ENCODE measurements at places on chromosomes 13 and 19.

DNA sequence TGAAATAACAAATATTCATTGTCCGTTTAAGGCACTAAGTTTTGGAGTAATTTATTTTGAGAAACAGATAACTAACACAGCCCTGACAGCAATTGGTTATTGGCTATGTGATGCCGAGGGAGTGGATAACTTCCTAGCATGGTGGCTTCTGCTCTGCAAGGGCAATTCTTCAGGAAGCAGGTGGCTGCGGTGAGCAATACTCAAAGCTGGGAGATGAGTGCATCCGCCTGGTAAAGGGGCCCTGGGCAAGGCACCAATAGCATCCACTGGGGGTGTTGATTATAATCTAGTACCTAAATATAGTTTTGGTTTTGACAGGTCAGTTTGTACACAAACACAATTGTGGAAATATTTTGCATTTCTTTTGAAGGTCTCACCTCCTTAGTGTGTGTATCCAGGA, 41.0 kb downstream of the CCDC70 start:
- DNase-seq = no peak

- DNase-seq = no peak
Observed at GRCh38 chr13:32822771-32823170, 193.5 kb upstream of the KL start.

GRCh38 chr13:113364901-113365582, 1.1 kb upstream of the GRTP1 start:
- DNase-seq = peak; percentile 27

- no peak for DNase-seq
Observed at GRCh38 chr13:47858042-47859025, 142.7 kb downstream of the SUCLA2 start.

GRCh38 chr19:40718774-40719391, 2.0 kb downstream of the ITPKC start:
- no peak for DNase-seq

DNA sequence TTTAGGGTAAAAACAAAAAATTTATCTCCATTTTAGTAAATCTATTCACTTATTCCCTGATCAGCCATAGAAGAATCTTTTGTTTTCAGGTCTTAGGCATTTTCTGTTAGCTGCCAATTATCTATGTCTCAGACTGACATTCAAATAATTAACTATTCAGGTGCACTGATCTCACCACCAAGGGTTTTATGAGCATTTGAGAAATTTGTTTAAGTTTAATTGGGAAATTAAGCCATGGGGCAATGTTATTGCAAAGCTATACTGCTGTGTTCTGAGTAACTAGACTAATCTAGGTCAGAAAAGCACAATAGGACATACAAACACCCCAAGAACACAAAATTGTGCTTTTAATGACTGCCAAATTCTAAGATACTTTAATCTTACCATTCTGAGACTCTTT, 210.7 kb upstream of the EDNRB start:
- DNase-seq = no peak

GRCh38 chr19:3119693-3120380, 16.0 kb upstream of the GNA15 start:
- DNase-seq = peak; percentile 56

- DNase-seq = no peak
Observed at GRCh38 chr13:41974262-41974900, 13.5 kb upstream of the VWA8 start.

GRCh38 chr13:43444081-43444480, 342.7 kb downstream of the ENOX1 start:
- no peak for DNase-seq

GRCh38 chr19:15701757-15702533, 25.9 kb upstream of the OR10H2 start:
- DNase-seq = no peak

- DNase-seq = peak; percentile 83
Observed at GRCh38 chr19:35030257-35031071, at the start of gene SCN1B. TSS of gene SCN1B (plus strand) at chr19:35030470. CDS start at chr19:35030821, 351 bp downstream.

DNA sequence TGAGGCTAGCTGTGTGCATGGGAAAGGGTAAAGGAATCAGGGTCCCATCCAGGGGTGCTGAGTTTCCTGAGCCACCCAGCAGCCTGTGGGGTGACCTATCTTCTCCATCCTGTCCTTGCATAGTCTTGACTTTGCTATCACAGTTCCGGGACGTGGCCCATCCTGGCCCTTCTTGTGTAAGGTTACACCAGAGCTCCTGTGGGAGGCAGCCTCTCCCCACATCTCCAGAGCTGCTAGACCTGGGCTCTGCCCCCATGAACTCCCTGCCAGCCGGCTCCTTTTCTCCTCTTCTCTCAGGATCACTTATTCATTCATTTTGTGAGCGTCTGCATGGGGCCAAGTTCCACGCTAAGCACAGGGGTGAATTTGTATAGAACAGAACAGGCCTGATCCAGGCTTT, 238.9 kb downstream of the TSHZ3 start:
- no peak for DNase-seq

GRCh38 chr19:20278342-20278741, 111.3 kb downstream of the ZNF486 start:
- no peak for DNase-seq

GRCh38 chr19:45152504-45153338, 8.1 kb downstream of the NKPD1 start:
- DNase-seq = peak; percentile 52

- no peak for DNase-seq
Observed at GRCh38 chr13:109764470-109765291, 21.7 kb downstream of the IRS2 start.

- no peak for DNase-seq
Observed at GRCh38 chr13:76974618-76974975, 17.3 kb upstream of the CLN5 start.

- no peak for DNase-seq
Observed at GRCh38 chr13:98495627-98496478, 81.1 kb downstream of the STK24 start.

DNA sequence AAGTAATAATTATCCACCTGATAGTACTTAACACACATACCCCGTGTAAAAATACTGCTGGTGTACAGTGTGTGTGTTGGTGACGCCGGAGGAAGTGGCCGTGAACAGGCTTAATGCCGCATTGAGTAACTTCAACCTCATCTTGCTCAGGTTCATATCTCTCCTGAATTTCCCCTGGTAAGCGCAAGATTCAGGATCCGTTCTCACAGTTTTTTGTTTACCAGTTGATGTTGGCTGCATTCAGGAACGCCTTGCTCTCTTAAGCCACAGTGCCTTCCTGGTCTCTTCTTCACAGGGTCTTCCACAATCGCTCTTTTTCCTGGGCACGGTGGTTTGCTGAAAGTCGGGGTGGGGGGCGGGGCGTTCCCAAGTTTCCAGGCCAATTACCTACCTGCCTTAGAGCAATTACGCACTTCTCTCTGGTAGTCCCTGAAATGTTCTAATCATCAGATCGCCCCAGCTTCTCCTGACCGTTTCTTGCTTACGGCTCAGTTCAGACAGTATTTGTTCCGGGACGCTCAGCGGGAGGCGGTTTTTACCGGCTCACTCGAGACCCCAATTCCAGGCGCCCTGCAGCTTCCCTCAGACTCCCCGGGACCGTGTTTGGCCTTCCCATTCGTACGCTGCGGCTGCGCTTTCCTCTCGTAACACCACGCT, 706 bp upstream of the DNAJC3 start:
- DNase-seq = peak; percentile 31
